ENCODE measurements at places on chromosomes 4 and X.

DNA sequence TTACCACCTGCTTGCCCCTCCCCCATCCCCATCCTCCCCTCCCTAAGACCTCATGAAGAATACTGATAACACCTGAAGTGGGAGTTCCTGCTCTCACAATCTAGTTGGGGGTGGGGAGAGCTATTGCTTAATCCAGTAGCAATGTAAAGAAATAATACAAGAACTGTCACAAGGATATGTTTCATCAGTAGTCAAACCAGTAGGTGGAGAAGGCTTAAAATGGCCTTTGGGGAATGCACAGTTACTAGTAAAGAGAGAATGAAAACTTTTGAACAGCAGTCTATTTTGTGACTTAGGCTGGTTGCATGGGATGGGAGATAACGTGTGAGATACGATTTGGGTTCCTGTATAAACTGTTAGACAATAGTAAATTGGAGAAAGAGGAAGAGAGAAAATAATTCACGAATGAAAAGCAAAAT lies 6.0 kb downstream of the GALNT7 start:
- DNase-seq, result no peak

- no peak for DNase-seq
Observed at GRCh38 chr4:2177443-2178093, 64.4 kb downstream of the HAUS3 start.

- DNase-seq, result no peak
Observed at GRCh38 chr4:152427981-152428380, 107.9 kb downstream of the FBXW7 start.

- no peak for DNase-seq
Observed at GRCh38 chr4:105194328-105195231, 47.9 kb downstream of the TET2 start.

- DNase-seq, result peak; percentile 84
Observed at GRCh38 chr4:92305148-92305877, 1.5 kb downstream of the GRID2 start.

Data from kidney (tissue), 22 donors.